ENCODE measurements at places on chromosomes 7 and 10.

- DNase-seq = no peak
Observed at GRCh38 chr7:11650500-11650899, 181.5 kb downstream of the THSD7A start.

DNA sequence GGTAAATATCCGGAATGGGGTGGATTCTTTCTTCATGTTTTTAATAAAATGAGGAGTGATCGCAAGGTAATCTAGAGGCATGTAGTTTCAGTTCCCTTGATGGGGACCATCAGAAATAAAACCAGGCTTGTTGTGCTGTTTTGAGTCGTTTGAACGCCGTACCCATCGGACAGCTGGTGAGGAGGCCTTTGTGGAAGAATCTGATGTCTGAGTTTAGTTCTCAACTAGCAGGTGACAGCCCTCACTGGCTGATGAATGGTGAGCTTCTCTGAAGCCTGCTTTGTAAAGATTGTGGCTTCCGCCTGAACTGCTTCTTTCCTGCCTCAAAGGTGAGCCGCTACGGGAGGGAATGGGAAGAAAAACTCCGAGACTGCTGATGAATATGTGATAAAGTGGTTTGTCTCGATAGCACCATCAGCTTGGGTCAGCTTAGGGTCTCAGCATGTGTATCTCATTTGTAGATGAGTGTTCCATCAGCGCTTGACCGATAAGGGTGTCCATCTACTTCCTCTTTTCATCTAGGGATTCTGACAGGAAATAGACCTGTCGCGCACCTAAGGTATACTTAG, 977 bp downstream of the TMEM248 start:
- peak; percentile 22 for DNase-seq

DNA sequence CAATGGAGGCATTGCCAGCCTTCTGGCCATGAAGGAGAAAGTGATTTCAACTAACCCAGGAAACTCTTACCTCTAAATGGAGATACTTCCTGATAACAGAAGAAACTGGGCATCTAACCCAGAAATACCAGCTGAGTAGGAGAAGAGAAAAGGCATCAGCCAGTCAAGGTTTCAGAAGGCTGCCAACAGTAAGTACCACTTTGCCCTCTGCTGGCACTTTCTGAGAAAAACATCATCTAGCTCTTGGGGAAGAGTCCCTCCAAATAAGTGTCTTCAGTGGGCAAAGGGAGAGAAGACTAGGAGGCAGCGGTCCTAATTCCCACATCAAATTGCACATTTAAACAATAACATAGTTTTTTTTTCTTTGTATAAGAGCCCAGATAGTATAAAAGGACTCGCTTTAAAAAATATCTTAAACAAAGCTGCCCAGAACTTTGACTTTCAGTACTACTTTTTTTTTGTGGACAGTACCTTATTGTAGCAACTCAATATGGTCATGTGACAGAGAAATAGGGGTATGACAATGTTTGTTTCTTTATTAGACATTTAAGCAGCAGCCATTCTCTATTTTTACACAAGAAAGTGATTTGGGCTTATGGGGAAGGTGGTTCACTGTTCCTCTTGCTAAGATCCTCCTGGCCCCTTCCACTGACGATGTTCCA, 157.3 kb downstream of the CTTNBP2 start:
- DNase-seq = peak; percentile 35

DNA sequence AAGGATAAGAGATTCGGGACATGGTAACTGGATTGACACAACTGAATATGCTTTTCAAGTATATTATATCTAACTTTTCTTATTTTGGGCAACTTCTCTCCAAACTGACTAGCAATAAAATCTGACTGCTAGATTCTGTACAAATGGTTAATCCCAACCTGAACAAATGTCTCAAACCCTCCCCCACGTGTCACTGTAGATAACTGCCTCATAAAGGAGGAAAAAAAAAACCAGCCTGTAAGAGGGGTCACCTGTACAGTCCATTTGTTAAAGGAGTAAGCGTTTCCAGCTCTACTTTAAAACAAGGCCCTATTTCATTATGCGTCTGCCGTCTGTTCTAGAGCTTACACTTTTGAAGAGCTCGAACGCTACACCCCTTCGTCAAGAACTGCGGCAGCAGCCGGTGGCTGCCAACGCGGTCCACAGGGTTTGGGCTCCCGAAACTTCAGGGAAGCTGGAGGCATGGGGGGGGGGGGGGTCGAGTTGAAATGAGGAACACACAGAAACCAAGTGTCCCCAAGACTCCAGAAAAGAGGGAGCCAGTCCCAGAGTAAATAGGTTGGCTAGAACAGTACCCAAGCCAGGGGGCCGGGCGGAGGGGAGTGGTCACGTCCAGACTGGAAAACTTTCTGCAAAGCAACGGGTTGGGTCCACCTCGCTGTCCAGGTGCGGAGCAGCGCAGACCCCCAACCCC, 492 bp downstream of the COG5 start:
- no peak for DNase-seq

DNA sequence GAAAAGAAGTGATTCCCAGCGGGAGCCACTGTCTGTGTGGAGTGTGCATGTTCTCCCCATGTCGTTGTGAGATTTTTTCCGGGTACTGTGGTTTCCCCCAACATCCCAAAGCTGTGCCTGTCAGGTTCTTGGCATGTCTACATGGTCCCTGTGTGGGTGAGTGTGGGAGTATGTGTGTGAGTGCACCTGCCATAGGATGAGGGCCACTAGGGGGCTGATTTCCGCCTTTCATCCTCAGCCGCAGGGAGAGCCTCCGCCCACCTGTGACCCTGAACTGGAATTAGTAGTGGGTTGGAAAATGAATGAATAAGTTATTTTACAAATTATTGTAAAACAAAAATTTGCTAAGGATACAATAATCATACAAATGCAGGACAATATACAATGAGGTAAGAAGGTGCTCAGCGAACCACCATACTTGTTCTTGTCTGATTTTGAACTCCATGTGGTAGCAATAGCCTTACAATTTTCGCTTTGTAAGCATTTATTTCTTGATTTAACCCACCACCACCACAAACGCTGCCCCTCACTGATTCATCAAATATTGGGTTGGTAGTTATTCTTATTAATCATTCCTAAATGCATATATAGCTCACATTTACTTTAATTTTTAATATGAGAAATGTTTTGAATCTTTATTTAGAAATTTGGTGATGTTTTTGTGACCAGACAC, 641.2 kb upstream of the VSTM2A start:
- DNase-seq = no peak

DNA sequence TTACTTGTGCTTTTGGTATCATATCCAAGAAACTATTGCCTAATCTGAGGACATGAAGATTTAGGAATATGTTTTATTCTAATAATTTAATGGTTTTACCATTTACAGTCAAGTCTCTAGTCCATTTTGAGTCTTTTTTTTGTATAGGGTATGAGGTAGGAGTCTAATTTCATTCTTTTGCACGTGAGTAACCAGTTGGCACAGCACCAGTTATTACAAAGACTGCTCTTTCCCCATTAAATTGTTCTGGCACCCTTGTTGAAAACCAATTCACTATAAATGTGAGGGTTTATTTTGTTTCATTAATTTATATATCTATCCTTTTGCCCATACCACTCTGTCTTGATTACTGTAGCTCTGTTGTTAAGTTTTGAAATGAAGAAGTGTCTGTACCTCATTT, 381.6 kb downstream of the SUGCT start:
- DNase-seq = no peak

DNA sequence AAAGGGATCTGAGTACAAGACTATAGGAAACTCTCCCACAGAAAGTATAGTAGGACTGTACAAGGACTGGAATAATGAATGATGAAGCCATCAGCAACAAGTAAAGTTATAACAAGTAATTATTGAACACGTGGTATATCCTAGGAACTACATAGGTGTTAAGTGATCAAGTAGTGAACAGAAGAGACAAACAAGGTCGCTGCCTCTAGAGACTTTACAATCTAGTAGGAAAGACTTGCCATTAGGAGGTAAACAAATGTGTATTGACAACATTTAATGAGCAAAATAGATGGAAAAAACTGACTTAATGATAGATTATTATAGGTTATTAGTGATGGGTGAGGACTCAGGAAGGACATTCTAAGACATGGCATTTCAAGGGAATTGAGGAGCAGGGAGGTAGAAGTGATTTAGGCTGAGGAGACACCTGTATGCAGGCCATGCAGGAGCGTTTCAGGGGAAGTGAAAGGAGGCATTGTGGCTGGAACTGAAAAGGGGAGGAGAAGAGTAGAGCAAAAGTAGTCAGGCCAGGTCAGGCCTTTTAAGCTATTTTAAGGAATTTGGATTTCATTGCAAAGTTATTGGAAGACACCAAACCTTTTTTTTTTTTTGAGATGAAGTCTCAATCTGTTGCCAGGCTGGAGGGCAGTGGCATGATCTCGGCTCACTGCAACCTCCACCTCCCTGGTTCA, 8.5 kb upstream of the GLCCI1 start:
- DNase-seq = peak; percentile 32

- no peak for DNase-seq
Observed at GRCh38 chr10:69160809-69161241, 19.2 kb upstream of the SUPV3L1 start.

- DNase-seq = no peak
Observed at GRCh38 chr7:126778101-126778500, 474.6 kb downstream of the GRM8 start.

DNA sequence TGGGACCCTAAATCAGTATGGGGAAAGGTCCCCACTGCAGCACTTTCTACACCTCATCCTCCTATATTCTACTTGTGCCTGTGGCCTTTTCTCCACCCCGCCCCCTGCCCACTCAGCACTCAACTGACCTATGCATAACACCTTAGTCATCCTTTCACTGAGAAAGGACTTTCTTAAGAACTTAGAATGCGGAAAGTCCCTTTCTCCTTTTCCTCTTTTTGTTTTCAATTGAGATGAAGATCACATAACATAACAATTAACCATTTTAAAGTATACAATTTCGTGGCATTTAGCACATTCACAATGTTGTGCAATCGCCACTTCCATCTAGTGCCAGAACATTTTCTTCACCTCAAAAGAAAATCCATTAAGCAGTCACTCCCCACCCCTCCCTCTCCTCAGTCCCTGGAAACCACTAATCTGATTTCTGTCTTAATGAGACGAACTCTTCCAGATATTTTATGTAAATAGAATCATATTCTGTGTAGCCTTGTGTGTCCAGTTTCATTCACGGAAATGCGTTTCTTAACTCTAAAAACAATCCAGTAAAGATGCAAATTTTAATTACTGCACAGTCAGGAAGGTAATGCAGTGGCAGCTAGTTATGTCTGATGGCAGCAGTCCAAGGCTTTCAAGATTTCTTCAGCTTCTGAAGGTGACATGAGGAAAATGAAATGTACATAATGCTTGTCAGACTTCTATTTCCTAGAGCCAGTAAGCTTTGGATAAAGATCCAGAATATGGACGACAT, 41.7 kb downstream of the FAS start:
- no peak for DNase-seq

GRCh38 chr7:2002561-2003450, 229.9 kb downstream of the MAD1L1 start:
- DNase-seq = no peak

- DNase-seq = no peak
Observed at GRCh38 chr10:33303988-33304387, 30.5 kb downstream of the NRP1 start.

Measured in transverse colon (tissue), 4 donors.